ENCODE measurements at places on chromosomes 4 and X.

GRCh38 chr4:120544838-120545237 lies 377.7 kb downstream of the PRDM5 start:
- no peak for DNase-seq

GRCh38 chr4:147843162-147843561 lies 111.3 kb downstream of the ARHGAP10 start:
- DNase-seq: peak; percentile 43

- DNase-seq: peak; percentile 12
Measured at GRCh38 chrX:104108955-104109354, 3.4 kb upstream of the ZCCHC18 start.

DNA sequence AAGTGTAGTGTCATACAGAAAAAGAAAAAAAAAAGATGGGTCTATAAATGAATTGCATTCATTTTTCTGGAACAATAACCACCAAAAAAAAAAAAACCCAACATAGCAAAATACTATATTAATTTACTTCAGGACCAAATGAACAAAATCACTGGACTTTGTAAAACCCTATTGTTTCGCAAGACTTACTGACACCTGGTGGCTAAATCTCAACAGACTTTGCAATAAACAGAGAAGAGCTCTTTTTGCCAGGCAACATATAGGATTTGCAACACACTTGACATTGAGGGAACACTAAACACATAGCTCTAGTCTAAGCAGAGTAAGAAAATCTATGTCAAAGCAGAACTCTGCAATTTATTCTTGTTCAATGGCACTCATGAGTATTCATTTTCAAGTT lies 990.2 kb downstream of the STPG2 start:
- no peak for DNase-seq

DNA sequence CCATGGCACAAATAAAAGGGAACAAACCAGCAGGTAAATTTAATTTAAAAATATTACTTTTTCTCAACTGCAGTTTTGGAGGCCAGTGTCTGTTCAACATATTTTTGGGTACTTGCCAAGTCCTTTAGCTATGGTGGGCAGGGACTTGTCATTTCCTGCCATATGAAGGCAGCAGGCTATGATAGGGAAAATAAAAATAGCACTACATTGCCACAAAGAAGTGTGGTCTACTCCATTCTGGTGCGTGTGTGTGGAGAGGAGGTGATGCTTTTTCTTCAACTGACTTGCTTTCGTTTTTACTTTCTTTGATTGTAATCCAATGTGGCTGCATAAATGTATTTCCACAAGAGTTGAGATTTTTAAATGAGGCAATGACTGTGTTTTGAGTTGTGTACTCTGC lies 17.2 kb downstream of the GPR174 start:
- DNase-seq: peak; percentile 61

Data from activated CD8-positive, alpha-beta T cell treated with anti-CD3 and anti-CD28 coated beads for 36 hours (primary cell).